Activated CD4-positive, alpha-beta T cell treated with anti-CD3 and anti-CD28 coated beads, Interleukin-2, amount 50 U/mL, for 1 hour (primary cell): ENCODE measurements at places on chromosomes 11 and 22.

DNA sequence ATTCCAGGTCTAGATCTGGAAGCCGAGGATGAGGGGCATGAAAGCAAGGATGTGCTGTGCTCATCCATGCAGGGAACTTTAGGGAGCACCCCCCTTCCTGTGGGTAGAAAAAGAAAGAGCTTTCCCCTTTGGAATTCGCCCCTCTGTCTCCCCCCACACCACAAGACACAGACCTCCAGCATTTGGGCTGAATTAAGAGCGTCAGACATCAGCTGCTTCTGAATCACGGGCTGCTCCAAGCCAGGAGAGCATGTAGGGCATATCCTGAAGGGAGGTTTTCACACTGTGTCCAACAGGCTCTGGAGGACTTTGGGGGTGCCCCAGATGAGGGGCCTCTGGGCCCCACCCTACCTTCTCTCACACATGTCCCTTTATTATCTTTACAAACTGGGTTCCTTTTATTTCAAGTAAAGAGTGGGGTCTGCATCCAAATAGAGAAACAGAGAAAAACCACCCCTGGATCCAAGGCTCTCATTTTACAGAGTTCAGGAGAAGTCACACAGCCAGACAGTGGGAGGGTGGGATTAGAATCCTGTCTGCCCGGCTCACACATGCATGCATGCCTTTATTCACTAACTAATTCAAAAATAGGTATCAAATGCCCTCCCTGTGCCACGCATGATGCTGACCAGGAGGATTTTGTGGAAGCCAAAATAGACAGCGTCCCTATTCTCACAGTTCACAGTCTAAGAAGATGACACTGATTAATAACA lies 52.8 kb downstream of the LRRC32 start:
- no peak for DNase-seq

GRCh38 chr11:92388380-92388779 lies 163.8 kb downstream of the FAT3 start:
- DNase-seq: no peak

DNA sequence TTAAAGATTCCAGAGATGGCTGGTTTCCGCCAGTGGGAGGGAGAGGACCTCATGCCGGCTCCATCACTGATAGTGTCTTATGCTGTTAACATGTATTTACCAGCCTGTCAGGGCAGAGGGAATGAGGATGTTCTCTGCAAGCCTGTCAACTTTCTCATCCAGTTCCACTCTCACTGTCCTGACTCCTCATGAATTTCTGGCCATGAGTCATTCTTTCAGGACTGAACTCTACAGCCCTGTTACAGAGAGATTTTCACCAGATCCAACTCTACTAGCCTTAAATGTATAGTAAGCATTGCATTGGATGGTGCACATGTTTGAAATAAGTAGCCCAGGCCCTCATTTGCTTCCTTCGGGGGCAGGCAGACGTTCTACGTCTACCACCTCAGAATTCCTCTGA lies 387.7 kb downstream of the TMEM135 start:
- DNase-seq: no peak

- no peak for DNase-seq
Observed at GRCh38 chr11:9606809-9607510, 33.5 kb downstream of the WEE1 start.

DNA sequence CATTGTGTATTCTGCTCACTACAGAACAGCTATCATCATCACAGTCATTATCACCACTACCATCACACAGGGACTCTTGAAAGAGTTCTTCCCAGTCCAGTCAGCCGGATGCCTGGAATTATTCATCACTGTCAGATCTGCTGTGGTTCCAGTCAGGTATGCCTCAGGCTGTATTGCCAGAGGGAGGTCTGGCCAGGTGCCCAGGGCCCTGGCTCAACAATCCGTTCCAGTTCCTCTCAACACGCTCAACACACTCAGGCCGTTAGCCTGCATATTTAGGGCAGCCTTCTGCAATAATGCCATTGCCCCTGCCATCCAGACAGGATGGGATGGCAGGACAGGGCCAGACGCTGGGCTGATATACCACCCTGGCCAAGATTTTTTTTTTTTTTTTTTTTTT lies 28.6 kb upstream of the RASL10A start:
- no peak for DNase-seq

DNA sequence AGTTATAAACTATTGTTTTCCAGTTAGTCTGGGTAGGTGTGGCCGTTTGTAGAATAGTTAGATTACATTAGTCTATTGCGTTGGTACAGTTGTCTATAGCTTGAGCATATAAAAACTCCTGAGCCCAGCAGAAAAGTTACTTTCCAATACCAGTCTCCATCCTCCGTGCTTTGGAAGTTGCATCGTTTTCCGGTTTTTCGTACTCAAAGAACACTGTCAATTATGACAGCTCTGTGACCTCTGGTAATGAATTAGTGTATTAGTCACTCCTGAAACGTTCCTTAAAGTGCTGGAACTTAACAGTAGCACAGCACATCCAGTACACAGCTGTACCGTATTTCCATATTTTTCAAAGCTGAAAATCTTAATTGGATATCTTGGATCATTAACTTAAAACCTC lies 808 bp upstream of the MSANTD2 start:
- no peak for DNase-seq

GRCh38 chr11:88179141-88179540 lies 3.9 kb upstream of the RAB38 start:
- DNase-seq: no peak

- DNase-seq: no peak
Observed at GRCh38 chr22:45925811-45926351, 51.1 kb downstream of the WNT7B start.

- no peak for DNase-seq
Observed at GRCh38 chr11:121887976-121888557, 227.9 kb downstream of the BLID start.

DNA sequence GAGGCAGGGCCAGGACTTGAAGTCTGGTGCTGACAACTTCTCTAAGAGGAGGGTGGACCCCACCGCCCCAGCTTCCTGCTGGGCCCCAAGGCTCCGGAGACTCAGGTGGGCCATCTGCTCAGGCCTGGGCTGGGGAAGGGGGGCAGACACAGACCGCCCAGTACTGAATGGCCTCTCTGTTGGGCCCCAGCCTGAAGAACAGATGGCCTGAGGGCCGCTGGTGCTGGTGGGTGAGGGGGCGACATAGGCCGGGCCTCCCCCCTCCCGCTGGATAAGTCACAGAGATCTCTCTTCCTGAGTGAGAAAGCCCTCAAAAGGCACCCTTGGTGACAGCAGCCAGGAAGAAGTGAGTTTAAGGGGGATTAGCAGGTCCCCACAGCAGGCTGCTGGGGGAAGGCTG lies 12.5 kb upstream of the TP53I11 start:
- DNase-seq: no peak

- DNase-seq: no peak
Observed at GRCh38 chr11:134483857-134484256, 71.8 kb upstream of the B3GAT1 start.

- DNase-seq: no peak
Observed at GRCh38 chr22:46349681-46350080, 14.2 kb downstream of the TRMU start.

DNA sequence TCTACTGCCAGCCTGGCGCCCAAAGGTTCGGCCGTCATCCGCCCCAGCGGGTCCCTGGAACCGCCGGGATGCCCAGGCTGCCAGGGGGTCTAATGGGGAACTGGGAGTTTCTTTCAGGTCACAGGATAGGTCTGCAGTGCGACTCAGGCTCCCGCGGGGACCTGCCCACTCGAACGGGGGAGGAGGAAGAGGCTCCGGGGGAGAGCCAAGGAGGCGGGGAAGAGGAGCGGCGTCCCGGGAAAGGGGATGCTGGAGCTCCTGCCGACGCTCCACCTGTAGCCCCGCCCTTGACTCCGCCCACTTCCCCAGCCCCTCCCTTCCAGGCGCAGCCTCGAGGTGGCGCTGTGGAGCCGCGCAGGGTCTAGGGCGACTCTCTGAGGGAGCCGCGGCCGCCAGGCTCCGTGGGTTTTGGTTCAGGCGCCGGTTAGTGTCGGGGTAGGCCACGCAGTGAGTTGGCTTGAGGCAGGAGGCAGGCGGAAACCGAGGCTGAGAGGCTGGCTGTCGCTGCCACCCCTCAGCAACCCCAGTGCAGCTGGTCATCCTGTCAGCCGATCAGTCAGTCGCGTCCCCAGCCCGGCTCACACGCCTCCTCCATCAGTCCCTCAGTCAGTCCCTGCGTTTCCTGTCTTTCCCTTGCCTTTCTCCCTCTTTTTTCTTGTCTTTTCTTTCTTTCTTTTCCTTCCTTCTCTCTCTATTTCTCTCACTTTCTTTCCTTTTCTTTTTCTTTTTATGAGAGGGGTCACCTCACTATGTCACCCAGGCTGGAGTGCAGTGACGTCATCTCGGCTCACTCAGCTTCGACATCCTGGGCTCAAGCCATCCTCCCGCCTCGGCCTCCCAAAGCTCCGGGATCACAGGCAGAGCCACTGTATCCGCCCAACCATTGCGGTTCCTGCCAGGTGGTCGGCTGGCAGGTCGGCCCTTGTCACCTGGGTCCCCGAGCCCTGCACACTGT lies 26.4 kb downstream of the YWHAH start:
- DNase-seq: peak; percentile 89

GRCh38 chr11:61287338-61287977 lies 7.7 kb downstream of the VWCE start:
- no peak for DNase-seq

DNA sequence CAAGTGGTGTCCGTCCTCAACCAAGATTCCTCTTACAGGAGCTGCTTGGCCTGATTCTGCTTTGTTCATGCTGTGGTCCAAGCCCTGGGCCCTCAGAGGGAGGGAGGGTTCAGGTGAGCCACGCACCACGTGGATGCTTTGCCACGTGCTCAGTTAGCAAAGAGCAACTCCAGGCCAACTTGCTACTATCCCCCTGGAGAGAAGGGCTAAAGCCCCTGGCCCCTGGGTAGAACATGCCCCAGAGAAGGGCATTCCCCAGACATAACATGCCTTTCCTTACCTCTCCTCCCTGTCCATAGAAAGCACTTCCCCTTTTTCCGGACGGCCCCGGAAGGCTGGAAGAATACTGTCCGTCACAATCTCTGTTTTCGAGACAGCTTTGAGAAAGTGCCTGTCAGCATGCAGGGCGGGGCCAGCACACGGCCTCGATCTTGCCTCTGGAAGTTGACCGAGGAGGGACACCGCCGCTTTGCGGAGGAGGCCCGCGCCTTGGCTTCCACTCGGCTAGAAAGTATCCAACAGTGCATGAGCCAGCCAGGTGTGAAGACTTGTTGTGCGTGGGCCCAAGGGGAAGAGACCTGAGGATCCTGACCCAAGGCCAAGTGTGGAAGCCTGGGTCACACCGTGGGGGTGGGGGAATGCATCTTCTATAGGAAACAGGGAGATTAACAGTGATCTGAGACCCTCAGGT lies 8.8 kb downstream of the FOXR1 start:
- no peak for DNase-seq

- DNase-seq: no peak
Observed at GRCh38 chr11:117319214-117319840, 3.3 kb upstream of the BACE1 start.

- peak; percentile 13 for DNase-seq
Observed at GRCh38 chr11:107549253-107549953, 16.1 kb downstream of the ALKBH8 start.

- no peak for DNase-seq
Observed at GRCh38 chr11:88813233-88813915, 252.4 kb downstream of the GRM5 start.

GRCh38 chr11:78809931-78810541 lies 235.4 kb upstream of the NARS2 start:
- DNase-seq: no peak

DNA sequence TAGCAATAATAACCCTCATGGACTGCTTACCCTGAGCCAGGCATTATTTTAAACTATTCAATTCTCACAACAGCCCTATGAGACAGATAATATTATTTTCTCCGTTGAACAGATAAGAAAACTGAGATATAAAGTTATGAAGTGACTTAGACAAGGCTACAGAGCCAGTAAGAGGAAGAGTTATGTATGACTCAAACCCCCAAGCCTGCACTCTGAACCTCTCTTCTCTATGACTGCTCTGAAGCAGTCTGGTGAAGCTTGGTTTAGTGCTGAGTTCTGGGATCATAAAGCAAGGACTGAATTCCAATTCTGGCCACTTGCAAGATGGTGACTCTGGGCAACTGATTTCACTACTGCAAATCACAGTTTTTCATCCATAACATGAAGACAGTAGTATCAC lies 34.5 kb downstream of the TNKS1BP1 start:
- DNase-seq: no peak

DNA sequence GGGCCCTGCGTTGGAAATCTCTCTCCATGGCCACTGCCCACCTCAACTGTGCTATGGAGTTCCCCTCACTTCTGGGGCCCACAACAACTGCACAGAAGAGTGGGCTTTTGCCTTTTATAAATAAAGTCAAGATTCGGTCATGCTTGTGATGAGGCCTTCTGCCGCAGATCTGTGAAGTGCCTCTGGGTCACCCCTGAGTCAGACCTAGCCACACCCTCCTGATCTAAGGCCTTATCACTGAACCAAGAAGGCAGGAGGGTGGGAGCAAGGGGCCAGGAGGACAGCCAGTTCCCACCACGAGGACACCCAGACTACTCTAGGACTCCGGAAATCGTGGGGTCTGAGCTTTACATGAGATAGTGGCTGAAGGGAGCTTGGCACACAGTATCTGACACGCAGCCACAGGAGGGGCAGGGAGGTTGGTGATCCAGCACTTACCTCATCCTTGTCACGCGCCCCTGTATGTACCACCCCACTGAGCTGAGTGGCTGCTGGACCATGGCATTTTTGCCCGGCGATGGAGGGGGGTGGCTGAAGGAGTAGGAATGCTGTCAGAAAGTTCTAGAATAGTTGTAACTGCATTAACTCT lies 115.7 kb downstream of the ABTB2 start:
- no peak for DNase-seq

GRCh38 chr11:72584293-72584938 lies 89.8 kb downstream of the PDE2A start:
- DNase-seq: peak; percentile 42

DNA sequence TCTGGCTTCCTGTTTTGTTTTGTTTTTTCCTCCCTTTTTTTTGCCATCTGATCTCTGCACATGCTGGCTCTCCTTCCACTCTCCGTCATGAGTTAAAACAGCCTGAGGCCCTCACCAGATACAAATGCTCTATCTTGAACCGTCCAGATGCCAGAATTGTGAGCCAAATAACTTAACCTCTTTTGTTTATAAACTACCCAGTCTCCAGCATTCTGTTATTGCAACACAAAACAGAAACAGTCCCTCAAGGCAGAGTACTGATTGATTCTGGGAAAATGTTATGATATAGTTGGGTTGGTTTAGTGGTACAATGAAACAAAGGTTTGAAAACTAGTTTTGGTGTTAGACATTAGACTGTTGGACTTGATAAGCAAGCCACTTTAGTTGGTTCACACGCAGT lies 1390.0 kb upstream of the RAG2 start:
- no peak for DNase-seq

- no peak for DNase-seq
Observed at GRCh38 chr11:116551576-116551975, 221.2 kb downstream of the BUD13 start.

GRCh38 chr11:104837969-104838639 lies 60.2 kb downstream of the CASP12 start:
- DNase-seq: no peak

DNA sequence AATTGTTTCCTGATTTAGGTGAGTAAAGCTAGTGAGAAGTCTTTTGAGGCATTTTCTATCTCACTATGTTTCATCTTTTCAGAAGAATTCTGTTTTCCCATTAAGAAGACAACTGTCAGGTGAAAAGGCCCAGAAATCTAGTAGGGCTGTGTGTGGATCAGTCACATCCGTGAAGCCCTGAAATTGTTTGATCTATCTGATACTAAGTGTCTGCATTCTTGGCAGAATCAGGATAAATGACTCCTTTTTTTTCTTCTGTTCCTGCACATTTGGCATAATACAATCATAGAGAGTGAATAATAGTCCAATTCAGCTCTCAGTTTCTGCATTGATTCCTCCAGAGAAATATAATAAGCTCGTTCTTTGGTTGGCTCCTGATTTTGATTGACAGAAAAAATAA lies 208.3 kb downstream of the NAV2 start:
- DNase-seq: no peak
